Omental fat pad (tissue), 4 donors: ENCODE measurements at places on chromosomes 12 and 14. TPM values are rescaled to one million over a fixed set of nuclear protein-coding genes. Genes with fewer than 3 reads are reported as not detected.

DNA sequence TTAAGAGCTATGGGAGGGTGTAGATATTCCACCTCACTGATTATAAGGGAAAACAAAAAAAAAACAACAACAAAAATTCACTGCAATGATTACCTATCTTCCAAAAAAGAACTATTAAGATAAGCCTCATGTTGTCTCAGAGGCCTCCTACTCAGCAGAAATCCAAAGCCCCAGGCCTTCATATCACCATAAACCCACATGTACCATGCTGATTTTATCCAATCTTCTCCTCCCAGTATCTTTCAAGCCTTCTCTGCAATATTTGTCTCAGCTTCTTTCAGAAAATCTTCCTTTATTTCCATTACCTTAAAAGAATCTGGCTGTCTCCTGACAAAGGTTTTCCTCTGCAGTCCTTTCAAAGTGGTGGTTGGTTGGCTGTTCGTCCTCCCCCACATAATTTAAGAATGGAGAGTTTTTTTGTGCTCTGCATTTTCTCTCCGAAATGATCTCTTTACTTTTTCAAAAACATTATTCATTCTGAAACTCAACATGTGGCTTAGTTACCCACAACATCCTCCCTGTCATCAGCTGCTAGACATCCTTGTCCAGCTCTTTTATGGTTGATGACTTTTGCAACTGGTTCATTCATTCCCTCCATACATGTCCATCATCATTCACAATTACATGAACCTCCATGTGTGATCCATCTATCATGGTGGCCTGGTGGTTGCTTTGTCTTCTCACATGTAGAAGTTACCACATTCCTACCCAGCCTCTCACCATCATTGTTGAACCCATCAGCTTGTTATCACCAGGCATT lies 2.9 kb upstream of the EPYC start:
- no peak for DNase-seq

- DNase-seq: no peak
These were observed 41.1 kb downstream of the CACNA2D4 start for GRCh38 chr12:1877169-1877878.

DNA sequence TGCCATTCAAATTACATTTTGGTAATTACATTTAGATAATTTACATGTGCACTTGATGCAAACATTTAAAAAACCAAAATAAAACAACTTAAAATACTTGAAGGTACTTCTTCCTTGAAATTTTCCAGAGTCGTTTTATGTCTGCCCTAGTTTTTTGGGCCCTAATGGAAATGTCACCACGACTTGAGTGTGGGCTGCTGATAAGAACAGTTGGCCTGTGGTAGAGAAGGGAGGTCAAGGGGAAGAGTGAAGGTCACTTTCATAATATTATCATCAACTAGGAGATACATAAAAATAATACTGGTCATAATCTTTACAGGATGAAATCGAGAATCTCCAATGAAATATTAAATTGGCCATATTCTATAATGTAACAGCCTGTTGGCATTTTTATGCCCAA lies 23.1 kb downstream of the ZDHHC17 start:
- no peak for DNase-seq

DNA sequence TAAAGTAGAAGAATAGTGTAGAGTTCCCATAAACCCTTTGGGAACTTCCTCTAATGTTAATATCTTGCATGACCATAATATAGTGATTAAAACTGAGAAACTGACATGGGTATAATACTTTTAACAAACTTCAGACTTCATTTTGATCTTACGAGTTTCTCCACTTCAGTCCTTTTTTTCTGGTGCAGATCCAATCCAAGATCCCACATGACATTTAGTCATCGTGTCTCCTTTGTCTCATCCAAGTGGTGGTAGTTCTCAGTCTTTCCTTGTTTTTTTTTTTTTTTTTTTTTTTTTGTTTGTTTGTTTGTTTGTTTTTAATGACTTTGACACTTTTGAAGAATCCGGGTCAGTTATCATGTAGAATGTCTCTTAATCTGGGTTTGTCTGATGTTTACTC lies 179.2 kb downstream of the CACNA1C start:
- no peak for DNase-seq

DNA sequence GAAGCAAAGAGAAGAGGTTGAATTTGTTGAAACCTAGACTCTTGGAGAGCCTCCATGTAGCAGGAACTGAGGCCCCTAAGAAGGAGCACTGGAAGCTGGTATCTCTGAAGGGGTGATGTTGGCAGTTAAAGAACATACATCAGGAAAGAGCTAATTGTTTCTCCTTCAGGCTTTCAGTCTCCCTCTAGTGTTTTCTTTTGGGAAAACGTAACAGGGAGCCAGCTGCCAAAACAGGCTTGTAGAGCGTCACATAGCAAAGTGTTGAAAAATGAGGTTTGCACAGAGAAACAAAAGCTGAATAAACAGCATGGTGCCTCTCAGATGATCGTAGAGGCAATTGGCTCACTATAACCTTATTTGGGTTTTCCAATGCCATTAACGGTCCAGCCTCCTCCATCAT lies 46.9 kb upstream of the CAND1 start:
- no peak for DNase-seq

DNA sequence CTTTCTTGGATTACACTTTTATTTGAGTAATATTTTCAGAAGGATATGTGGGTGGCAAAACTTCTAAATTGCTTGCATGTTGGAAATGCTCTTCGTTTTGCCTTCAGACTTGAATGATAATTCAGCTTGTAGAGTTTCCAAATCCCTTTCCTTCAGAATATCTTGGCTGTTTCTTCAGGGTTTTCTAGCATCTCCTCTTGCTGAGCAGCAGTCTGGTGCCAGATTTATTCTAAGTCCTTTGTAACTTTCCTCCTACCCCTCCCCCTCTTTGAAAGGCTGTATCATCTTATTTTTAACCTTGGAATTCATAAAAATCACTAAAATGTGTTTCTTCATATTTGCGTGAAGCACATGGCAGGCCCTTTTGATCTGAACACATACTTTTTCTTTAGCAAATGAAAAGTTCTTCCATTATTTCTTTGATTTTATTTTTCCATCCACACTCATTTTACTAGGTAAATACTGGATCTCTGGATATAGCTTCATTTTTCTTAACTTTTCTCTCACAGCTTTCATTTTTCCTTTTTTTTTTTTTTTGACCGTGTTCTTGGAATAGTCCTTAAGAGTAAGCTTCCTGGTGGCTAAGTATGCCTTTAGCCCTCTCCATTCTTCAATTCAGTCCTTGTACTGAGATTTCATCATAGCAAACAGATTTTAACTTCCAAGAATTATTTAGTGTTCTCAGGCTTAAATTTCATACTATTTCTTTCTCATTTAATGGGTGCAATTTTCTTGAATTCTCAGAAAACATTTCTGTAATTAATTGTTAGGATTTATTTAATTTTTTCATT lies 102.0 kb downstream of the SLC38A4 start:
- no peak for DNase-seq

DYNLL1 gene
- total RNA-seq: 142 TPM

DNA sequence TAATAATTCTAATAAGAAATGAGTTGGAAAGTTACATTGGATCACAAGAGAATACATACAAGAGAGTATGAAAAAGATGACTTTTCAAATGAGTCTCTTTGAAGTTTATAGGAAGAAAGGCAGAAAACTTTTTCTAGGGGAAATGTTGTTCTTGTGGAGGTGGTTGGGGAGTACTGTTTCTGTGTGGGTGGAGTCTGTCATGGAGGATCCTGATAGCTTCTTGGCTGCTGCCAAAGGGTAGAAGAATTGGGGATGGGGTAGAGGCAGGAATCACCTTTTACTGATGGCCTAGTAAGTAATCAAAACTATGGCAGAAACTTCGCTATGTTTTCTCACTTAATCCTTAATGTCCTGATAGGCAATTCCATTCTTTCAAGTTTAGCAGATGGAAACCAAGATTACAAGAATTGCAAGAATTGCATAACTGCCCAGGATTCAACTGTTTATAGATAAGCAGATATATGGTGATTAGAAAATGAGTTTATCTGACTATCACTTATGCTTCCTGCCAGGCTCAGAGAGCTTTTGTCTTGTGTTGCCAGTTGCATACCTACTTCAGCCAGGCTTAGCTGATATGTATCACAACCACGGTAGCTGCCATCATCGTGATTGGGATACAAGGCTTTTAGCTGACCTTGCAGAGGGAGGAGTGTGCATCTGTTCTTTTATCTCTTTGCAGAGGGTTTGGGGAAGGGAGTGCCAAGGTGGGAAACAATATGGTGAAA lies 463.9 kb downstream of the TMTC2 start:
- no peak for DNase-seq

CEP290 gene
- 14.3 TPM for total RNA-seq

KDM2B gene
- total RNA-seq: 27.0 TPM

PPP1R1A gene
- total RNA-seq: 158 TPM

METAP2 gene
- 124 TPM for total RNA-seq

- DNase-seq: no peak
These were observed 64.3 kb downstream of the EML1 start for GRCh38 chr14:99857551-99857950.

GRCh38 chr12:88570103-88570502 lies 10.2 kb downstream of the KITLG start:
- no peak for DNase-seq

GRCh38 chr14:99540196-99541032 lies 59.2 kb downstream of the CCNK start:
- no peak for DNase-seq

A2M gene
- total RNA-seq: 638 TPM

DNA sequence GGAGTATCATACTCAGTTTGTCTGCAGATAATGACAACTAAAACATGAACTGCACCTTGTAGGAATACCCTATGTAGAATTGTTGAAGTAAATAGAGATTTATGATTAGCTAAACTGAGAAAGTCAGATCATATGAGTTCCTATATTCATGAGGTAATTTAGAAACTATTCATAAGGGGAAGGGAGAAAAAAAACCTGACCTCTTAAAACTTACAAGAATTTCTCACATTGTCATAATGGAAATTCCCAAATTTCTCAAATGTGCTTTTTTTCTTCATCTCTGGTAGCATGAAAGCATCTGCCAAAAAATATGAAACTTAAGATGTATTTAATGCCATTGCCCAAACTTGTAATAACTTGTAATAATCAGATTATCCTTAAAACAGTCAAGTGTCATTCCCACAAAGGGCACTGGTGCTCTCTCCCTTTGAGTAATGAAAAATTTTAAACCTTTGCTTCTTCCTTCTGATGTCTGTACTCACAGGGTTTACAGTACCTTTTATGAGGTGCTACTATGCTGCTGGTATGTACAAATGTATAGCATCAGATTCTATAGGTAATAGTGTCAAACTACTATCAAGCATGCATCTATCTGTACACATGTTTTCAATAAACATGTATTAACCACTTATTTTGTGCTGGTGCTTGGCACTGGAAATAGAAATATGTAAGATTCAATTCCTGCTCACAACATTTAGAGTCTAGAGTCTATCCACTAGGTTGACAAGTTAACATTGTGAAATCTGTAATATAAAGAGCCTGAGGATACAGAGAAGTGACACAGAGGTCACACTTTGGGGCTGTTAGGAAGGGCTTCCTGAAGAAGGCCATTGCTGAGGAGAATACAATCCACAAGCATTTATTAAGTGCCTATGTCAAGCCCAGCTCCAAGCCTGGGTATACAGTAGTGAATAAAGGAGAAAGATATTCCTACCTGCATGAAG lies 17.4 kb upstream of the DRAM1 start:
- no peak for DNase-seq

- DNase-seq: no peak
These were observed 236.6 kb downstream of the SEC23A start for GRCh38 chr14:38866461-38866860.

GRCh38 chr14:54446161-54446693 lies 5.1 kb upstream of the CNIH1 start:
- peak; percentile 53 for DNase-seq

- DNase-seq: peak; percentile 46
These were observed at the start of gene SETD3 for GRCh38 chr14:99479906-99480869. SETD3 (minus strand) TSS chr14:99480859; CDS start chr14:99465805, 15,054 bp downstream.

GRCh38 chr14:34628681-34629135 lies 1.2 kb downstream of the SNX6 start:
- no peak for DNase-seq

DNA sequence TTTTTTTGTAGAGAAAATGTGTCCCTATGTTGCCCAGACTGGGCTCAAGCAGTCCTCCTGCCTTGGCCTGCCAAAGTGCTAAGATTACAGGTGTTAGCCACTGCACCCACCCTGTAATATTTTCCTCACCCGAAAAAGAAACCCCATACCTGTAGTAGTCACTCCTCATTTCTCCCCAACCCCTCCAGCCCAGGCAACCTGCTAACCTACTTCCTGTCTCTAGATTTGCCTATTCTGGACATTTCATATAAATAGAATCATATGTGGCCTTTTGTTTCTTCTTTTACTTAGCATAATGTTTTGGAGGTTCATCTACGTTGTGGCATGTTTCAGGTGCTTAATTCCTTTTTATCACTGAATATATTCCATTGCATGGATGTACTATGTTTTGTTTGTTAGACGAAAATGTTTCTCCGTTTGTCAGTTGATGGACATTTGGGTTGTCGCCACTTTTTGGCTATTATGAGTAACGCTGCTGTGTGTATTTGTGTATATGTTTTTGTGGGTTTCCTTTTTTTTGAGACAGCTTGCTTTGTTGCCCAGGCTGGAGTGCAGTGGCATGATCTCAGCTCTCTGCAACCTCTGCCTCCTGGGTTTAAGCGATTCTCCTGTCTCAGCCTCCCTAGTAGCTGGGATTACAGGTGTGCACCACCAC lies 6.2 kb downstream of the ANKRD13A start:
- DNase-seq: no peak

DNA sequence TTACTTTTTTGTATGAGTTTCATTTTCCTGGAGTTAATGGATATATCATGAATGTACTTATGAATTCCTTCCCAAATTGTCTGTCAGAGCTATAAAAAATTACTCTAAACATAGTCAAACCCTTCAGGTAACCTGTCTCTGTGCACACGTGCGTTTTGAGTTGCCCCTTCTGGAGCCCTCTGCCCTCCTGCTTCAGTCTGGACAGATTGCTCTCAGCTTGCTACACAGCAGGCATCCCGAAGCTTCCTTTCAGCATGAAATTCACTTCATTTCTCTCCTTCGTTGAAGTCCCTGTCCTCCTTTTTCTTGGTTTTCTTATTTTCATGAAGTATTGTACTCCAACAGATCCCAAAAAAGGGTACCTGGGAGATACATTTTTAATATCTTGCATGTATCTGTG lies 47.3 kb downstream of the FNTB start:
- no peak for DNase-seq

GRCh38 chr12:29578731-29579130 lies 81.2 kb upstream of the OVCH1 start:
- no peak for DNase-seq

MDGA2 gene
- total RNA-seq: not detected

VRTN gene
- total RNA-seq: not detected

LALBA gene
- not detected for total RNA-seq
